ENCODE measurements at places on chromosomes 13 and 19.

DNA sequence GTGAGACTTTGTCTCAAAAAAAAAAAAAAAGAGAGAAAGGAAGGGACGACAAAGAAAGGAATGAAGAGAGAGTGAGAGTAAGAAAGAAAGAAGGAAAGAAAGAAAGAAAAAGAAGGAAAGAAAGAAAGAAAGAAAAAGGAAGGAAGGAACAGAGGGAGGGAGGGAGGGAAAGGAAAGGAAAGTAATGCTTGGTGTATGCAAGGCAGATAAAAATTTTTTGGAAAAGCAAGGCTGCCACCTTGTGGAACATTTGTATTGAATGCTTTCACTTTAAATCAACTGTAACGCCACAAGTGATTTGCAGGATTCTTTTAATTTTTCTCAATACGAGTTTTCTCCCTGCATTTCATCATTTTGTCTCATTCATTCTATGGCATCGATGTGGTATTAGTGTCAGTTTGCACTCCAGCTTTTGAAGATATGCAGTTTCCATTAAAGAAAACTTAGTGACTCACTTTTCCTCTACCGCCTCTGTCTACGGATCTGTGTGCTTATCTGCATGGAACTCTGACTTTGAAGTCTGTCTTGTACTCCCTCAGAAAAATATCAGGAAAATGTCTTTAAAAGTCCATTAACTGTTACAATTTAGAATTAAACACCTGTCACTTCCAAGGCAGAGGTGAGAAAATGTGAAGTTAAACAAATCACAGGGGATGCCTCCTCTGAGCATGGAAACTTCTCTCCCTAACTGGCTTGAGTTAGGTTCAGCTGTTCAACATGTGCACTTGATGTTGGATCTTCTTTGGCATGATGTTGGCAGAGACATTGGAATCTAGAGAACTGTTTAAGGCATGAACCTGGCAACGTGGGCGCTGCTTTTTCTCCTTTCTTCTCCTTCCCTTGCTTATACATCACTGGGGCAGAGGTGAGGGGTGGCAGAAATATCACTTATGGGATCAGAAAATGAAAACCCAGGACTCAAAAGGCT, 20.0 kb upstream of the ZDHHC20 start:
- H3K4me1 ChIP-seq: no peaks in the 10 kb centered on the region
- H3K27me3 ChIP-seq: no peaks in the 10 kb centered on the region
- H3K4me3 ChIP-seq: no peak overlapping the region
- peak; percentile 68 for DNase-seq

GRCh38 chr13:109281017-109281902, 505.1 kb downstream of the IRS2 start:
- no peaks in the 10 kb centered on the region for H3K4me1 ChIP-seq
- H3K4me3 ChIP-seq: no peak overlapping the region

DNA sequence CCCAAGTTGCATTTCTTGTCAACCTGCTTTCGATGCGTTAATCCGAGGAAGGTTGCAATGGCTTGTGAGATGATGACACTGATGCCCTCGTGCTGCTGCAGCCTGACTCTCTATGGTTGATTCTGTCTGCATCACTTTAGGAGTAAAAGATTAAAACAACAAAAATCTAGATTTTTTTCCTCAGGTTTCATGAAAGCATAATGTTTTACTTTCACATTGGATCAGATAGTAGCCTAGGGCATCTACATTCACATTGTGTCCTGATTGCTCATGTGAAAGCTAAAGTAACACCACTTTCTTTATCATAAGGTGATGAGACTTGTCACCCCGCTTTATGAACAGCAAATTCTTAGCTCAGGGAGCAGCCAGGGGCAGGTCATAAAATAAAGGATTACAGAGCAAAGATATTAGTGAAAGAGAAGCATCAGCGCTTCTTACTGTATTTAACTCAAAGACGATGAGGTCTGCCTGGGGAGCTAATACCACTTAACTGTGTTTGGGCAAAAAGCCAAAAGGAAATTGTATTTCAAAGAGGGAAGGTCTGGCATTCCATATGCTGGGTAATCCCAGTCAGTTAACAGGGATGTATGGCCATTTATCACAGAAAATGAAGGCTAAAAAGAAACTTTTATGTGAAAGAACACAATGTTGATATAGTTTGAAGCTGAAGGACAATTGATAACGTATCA, 270.5 kb downstream of the GPC6 start:
- H3K4me1 ChIP-seq: no peaks in the 10 kb centered on the region
- DNase-seq: no peak
- H3K4me3 ChIP-seq: no peak overlapping the region
- no peaks in the 10 kb centered on the region for H3K36me3 ChIP-seq
- H3K27ac ChIP-seq: no peak overlapping the region
- no peaks in the 10 kb centered on the region for H3K27me3 ChIP-seq

DNA sequence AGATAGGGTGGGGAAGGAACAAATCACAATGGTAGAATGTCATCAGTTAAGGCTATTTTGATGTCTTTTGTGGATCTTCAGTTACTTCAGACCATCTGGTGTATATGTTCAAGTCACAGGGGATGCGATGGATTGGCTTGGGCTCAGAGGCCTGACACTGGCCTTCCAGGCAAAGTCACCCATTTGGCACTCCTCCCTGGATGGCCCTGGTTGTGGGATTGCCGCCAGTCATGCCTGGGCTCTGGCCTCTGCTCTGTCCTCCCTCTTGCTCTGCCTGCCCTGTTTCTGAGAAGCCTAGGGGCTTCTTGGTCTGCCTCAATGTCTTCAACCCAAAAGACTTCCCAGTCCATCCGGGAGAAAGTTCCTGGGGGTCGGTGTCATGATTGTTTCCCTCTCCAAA, 50.2 kb downstream of the ZNF146 start:
- H3K27ac ChIP-seq: no peak overlapping the region
- no peak overlapping the region for H3K4me3 ChIP-seq
- no peaks in the 10 kb centered on the region for H3K4me1 ChIP-seq
- no peak for DNase-seq
- H3K36me3 ChIP-seq: no peaks in the 10 kb centered on the region

- H3K27me3 ChIP-seq: no peaks in the 10 kb centered on the region
- no peak for DNase-seq
- H3K27ac ChIP-seq: no peak overlapping the region
- H3K4me1 ChIP-seq: no peaks in the 10 kb centered on the region
- H3K4me3 ChIP-seq: no peak overlapping the region
Observed at GRCh38 chr19:33432446-33433170, 59.1 kb downstream of the CEBPG start.

DNA sequence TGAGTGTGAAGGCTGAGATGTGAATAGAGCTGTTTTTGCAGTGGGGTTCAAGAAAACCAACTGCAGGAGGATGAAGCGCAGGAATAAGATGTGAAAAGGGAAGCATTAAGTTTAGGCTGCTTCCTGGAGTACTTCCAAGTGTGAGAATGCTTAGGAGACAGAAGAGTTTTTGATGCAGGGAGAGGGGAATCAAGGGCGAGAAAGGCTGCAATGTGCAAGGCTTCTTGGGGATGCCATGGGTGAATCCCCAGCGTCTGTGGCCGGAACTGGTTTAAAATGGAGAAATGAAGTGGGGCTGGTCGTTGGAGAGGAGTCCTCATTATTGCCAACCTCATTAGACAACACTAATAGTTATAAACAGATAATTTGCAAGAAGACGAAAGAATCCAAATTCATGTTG, 764.9 kb downstream of the LIG4 start:
- H3K4me3 ChIP-seq: no peak overlapping the region
- DNase-seq: no peak
- no peaks in the 10 kb centered on the region for H3K27me3 ChIP-seq
- H3K27ac ChIP-seq: no peak overlapping the region
- H3K36me3 ChIP-seq: no peaks in the 10 kb centered on the region

DNA sequence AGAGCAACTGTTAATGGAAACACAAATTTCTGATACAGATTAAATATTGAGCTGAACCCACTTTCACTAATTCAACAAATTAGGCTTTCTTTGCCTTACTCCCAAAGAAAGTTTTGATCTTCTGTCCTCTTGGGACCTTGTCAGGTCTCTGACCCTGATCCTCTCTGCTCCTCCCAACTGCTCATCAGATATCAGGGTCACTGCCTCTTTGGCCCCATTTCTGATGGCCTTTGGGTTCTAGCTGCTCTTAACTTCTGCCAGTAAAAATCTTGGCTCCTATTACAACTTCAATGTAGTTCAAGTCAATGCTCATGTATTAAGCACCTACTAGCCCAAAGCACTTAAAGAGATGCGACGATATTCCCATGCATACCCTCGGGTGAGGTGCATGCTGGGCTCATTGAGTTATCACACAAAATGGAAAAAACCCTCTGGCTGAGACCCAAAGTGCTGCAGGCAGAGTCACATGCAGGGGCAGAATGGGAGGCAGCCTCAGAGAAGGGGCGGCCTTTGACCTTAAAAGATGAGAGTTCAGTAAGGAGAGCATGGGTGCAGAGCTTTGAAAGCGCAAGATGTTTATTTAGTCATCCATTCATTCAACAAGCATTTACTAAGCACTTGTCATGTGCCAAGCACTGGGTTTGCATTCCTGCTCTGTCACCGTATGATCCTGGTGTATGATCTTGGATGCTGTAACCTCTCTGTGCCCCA, 183.4 kb downstream of the USP12 start:
- peaks cover 9% of the 10 kb centered on the region for H3K4me1 ChIP-seq
- no peak overlapping the region for H3K4me3 ChIP-seq
- H3K27me3 ChIP-seq: no peaks in the 10 kb centered on the region
- no peak for DNase-seq

DNA sequence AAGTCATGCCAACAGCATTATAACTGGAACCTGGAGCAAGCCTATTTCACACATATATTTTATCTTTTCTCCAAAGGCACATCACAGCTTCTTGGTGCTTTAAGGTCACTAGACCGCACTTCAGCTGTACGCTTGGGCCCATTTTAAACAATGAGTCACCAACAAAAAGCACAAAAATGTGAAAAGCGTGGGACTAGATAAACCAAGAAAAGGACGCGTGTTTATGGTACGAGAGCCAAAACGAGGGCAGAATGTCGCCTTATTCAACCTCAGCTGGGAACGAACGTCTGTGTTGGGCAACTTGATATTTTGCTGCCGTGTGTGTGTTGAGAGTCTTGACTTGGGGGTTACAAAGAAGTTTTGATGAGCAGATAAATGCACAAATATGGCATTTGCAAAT, 9.2 kb upstream of the EHD2 start:
- no peak overlapping the region for H3K4me3 ChIP-seq
- H3K27me3 ChIP-seq: no peaks in the 10 kb centered on the region
- H3K4me1 ChIP-seq: no peaks in the 10 kb centered on the region
- H3K36me3 ChIP-seq: peaks cover 5% of the 10 kb centered on the region
- H3K27ac ChIP-seq: no peak overlapping the region

DNA sequence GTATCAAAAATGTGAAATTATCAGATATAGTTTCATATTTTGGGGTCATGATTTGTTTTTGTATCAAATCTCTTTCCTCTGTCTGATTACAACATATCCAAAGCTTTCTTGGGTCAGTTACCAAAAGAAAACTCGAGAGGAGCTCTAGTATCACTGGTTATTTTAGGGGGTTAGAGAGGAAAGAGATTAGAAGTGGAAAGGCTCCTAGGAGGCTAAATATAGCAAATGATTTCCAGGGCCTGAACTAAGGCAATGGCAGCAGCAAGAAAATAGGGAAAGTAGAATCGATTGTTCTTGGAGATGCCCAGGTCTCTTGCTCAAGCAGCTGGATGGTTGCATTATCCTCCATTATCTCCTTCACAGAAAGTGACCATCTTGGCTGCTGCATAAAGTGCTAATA, 72.9 kb downstream of the NHLRC3 start:
- no peak overlapping the region for H3K27ac ChIP-seq
- no peak overlapping the region for H3K4me3 ChIP-seq
- H3K27me3 ChIP-seq: no peaks in the 10 kb centered on the region
- DNase-seq: no peak
- H3K36me3 ChIP-seq: no peaks in the 10 kb centered on the region

GRCh38 chr13:111336666-111337065, 16.2 kb downstream of the TEX29 start:
- no peak for DNase-seq
- H3K27ac ChIP-seq: no peak overlapping the region
- no peak overlapping the region for H3K4me3 ChIP-seq
- no peaks in the 10 kb centered on the region for H3K36me3 ChIP-seq
- H3K4me1 ChIP-seq: no peaks in the 10 kb centered on the region

DNA sequence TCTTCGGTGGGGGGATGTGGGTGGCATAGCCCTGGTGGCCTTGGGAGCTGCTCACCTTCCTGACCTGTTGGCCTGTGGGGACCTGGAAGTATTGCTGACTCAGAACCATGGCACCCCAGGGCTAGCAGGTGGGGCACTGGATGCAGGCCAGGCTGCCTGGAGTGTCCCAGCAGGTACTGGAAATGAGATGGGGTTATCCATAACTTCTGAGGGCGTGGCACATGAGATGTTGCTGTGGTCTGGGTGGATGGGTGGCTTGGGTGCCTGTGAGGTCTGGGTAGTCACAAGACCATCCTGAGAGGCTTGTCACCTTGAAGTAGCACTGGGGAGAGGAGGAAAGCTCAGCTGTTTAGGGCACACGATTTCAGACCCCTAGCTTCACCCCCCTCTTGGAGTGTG, 636 bp upstream of the RNF225 start:
- H3K27ac ChIP-seq: no peak overlapping the region
- no peak overlapping the region for H3K4me3 ChIP-seq
- H3K27me3 ChIP-seq: peaks cover 23% of the 10 kb centered on the region
- DNase-seq: no peak
- no peaks in the 10 kb centered on the region for H3K4me1 ChIP-seq

DNA sequence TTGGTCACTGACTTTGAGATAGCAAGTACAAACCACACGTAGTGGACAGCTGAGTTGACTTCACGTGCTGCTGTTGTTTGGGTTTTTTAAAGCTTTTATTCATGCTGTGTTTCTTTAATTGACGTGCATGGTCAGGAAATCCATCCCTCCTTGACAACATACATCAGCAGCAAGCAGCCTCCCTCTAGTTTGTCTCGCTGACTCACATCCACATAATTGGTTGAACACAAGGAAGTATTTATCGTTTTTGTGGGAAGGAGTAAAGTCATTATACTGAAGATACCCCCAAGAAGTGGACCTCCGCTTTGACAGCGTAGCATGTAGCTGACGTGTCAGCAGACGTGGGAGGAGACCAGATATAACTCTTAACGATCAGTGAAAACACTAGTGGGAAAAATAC, 355.8 kb downstream of the MYO16 start:
- no peak for DNase-seq
- H3K36me3 ChIP-seq: no peaks in the 10 kb centered on the region
- H3K4me1 ChIP-seq: no peaks in the 10 kb centered on the region
- H3K4me3 ChIP-seq: no peak overlapping the region

- H3K4me1 ChIP-seq: peaks cover 3% of the 10 kb centered on the region
- H3K27me3 ChIP-seq: no peaks in the 10 kb centered on the region
- H3K4me3 ChIP-seq: peak overlapping the region; percentile 90
- peak overlapping the region; percentile 86 for H3K27ac ChIP-seq
Observed at GRCh38 chr19:18832306-18833140, 764 bp downstream of the UPF1 start.

GRCh38 chr13:52454459-52454819, 839 bp upstream of the CKAP2 start:
- DNase-seq: peak; percentile 45
- no peaks in the 10 kb centered on the region for H3K36me3 ChIP-seq
- no peaks in the 10 kb centered on the region for H3K27me3 ChIP-seq
- peaks cover 6% of the 10 kb centered on the region for H3K4me1 ChIP-seq
- H3K4me3 ChIP-seq: peak overlapping the region; percentile 80

- no peaks in the 10 kb centered on the region for H3K27me3 ChIP-seq
- no peak for DNase-seq
- H3K4me3 ChIP-seq: no peak overlapping the region
- no peak overlapping the region for H3K27ac ChIP-seq
- no peaks in the 10 kb centered on the region for H3K36me3 ChIP-seq
Observed at GRCh38 chr19:30391554-30392551, 19.7 kb downstream of the ZNF536 start.

GRCh38 chr13:88472316-88472715, 801.1 kb downstream of the SLITRK5 start:
- H3K4me3 ChIP-seq: no peak overlapping the region
- no peaks in the 10 kb centered on the region for H3K4me1 ChIP-seq
- H3K27ac ChIP-seq: no peak overlapping the region
- H3K36me3 ChIP-seq: no peaks in the 10 kb centered on the region
- H3K27me3 ChIP-seq: no peaks in the 10 kb centered on the region
- DNase-seq: no peak
